ENCODE measurements at places on chromosomes 7 and 10. TPM values are rescaled to one million over a fixed set of nuclear protein-coding genes. Genes with fewer than 3 reads are reported as not detected.

- H3K27me3 ChIP-seq: no peaks in the 10 kb centered on the region
- DNase-seq: no peak
- H3K4me3 ChIP-seq: no peak overlapping the region
- H3K27ac ChIP-seq: no peak overlapping the region
- no peaks in the 10 kb centered on the region for H3K36me3 ChIP-seq
Measured at GRCh38 chr10:107657851-107658250, 493.3 kb upstream of the SORCS1 start.

- H3K36me3 ChIP-seq: no peaks in the 10 kb centered on the region
- no peaks in the 10 kb centered on the region for H3K4me1 ChIP-seq
- no peak overlapping the region for H3K4me3 ChIP-seq
- peaks cover 16% of the 10 kb centered on the region for H3K27me3 ChIP-seq
- no peak for DNase-seq
Measured at GRCh38 chr10:23280419-23281043, 64.1 kb downstream of the C10orf67 start.

GRCh38 chr10:133187091-133187905 lies 27.3 kb downstream of the KNDC1 start:
- peak; percentile 48 for DNase-seq

DNA sequence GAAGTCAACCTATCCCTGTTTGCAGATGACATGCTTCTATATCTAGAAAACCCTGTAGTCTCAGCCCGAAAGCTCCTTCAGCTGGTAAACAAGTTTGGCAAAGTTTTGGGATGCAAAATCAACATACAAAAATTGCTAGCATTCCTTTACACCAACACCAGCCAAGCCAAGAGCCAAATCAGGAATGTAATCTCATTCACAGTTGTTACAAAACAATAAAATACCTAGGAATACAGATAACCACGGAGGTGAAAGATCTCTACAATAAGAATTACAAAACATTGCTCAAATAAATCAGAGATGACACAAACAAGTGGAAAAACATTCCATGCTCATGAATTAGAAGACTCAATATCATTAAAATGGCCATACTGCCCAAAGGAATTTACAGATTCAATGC lies 50.4 kb upstream of the ZNF365 start:
- no peak overlapping the region for H3K4me3 ChIP-seq
- no peaks in the 10 kb centered on the region for H3K4me1 ChIP-seq
- H3K36me3 ChIP-seq: no peaks in the 10 kb centered on the region
- no peaks in the 10 kb centered on the region for H3K27me3 ChIP-seq
- H3K27ac ChIP-seq: no peak overlapping the region

GRCh38 chr10:99854860-99855259 lies 72.4 kb downstream of the ABCC2 start:
- no peak overlapping the region for H3K4me3 ChIP-seq
- H3K27me3 ChIP-seq: no peaks in the 10 kb centered on the region
- no peaks in the 10 kb centered on the region for H3K36me3 ChIP-seq
- no peak overlapping the region for H3K27ac ChIP-seq

Gene GRID2IP
- total RNA-seq: 0.37 TPM

Gene FZD8
- 12.1 TPM for total RNA-seq

Gene TDRD1
- not detected for total RNA-seq

Gene WIPF3
- not detected for total RNA-seq

Gene AKR1D1
- total RNA-seq: not detected

Gene COX15
- total RNA-seq: 11.2 TPM

Gene CHST15
- total RNA-seq: 22.8 TPM

All from stomach (tissue), 19 donors.